ENCODE measurements at places on chromosomes 16 and 17. TPM values are rescaled to one million over a fixed set of nuclear protein-coding genes. Genes with fewer than 3 reads are reported as not detected.

The AOC2 gene
- 1.4 TPM for polyA plus RNA-seq

The PIPOX gene
- polyA plus RNA-seq: 0.82 TPM

The ADORA2B gene
- 0.17 TPM for polyA plus RNA-seq

The ZDHHC7 gene
- 22.5 TPM for polyA plus RNA-seq

The ZFPM1 gene
- 23.8 TPM for polyA plus RNA-seq

The SPAG5 gene
- 27.5 TPM for polyA plus RNA-seq

The PEMT gene
- 89.3 TPM for polyA plus RNA-seq

The SPNS2 gene
- 0.90 TPM for polyA plus RNA-seq

The TMC5 gene
- polyA plus RNA-seq: 0.20 TPM

The OR1A1 gene
- polyA plus RNA-seq: not detected

The ATP1B2 gene
- polyA plus RNA-seq: 7.9 TPM

The CSNK1D gene
- 153 TPM for polyA plus RNA-seq

The CNGB1 gene
- 1.9 TPM for polyA plus RNA-seq

The CDH16 gene
- not detected for polyA plus RNA-seq

The ZPBP2 gene
- not detected for polyA plus RNA-seq

The NT5C3B gene
- 121 TPM for polyA plus RNA-seq

The CLDN7 gene
- polyA plus RNA-seq: 9.7 TPM

The TMEM235 gene
- not detected for polyA plus RNA-seq

The GINS2 gene
- 0.88 TPM for polyA plus RNA-seq

The GNAO1 gene
- polyA plus RNA-seq: 13.5 TPM

The CAPNS2 gene
- 0.15 TPM for polyA plus RNA-seq

The CD68 gene
- polyA plus RNA-seq: 207 TPM

The CTF1 gene
- 7.0 TPM for polyA plus RNA-seq

The UTS2R gene
- not detected for polyA plus RNA-seq

The MAPT gene
- polyA plus RNA-seq: 6.0 TPM

The CDH8 gene
- 0.64 TPM for polyA plus RNA-seq

The TEDC2 gene
- 2.5 TPM for polyA plus RNA-seq

The CACNA1H gene
- polyA plus RNA-seq: 21.7 TPM

The CCDC43 gene
- 11.3 TPM for polyA plus RNA-seq

The FGF11 gene
- 19.2 TPM for polyA plus RNA-seq

The KRTAP1-1 gene
- polyA plus RNA-seq: not detected

The FBXL16 gene
- 7.0 TPM for polyA plus RNA-seq

The KRT12 gene
- not detected for polyA plus RNA-seq

The CD300LG gene
- polyA plus RNA-seq: 1.2 TPM

The AATK gene
- 0.73 TPM for polyA plus RNA-seq

The ABCC6 gene
- polyA plus RNA-seq: 0.79 TPM

The OR4D1 gene
- not detected for polyA plus RNA-seq

The KRTAP4-6 gene
- polyA plus RNA-seq: not detected

The SMIM22 gene
- polyA plus RNA-seq: not detected

The TSC2 gene
- polyA plus RNA-seq: 333 TPM

The DLX3 gene
- 0.24 TPM for polyA plus RNA-seq

The ASPHD1 gene
- 2.4 TPM for polyA plus RNA-seq
